GM18507 (cell line): ENCODE measurements at places on chromosomes 7 and 10.

DNA sequence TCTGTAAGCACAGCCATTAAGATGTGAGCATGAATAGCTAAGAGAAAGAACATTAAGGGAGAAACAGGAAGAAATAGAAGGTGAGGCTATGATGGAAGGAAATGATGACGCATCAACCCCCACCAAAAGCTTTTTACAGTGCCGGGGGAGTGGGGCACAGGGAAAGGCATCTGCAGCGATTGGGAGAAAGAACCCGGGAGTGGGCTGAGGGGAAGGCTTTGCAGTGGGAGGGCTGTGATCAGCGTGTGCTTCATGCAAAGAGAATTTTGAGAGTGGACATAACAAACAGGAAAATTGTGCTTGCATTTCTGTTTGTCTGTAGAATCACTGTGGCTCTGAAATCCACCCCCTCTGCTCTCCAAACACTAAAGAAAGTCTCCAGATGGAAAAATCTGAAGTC, 250.8 kb downstream of the KCNMA1 start:
- no peak for DNase-seq

- DNase-seq, result no peak
Observed at GRCh38 chr7:64320547-64321513, 7.1 kb downstream of the ZNF736 start.

- no peak for DNase-seq
Observed at GRCh38 chr7:82669141-82669540, 225.6 kb upstream of the CACNA2D1 start.

DNA sequence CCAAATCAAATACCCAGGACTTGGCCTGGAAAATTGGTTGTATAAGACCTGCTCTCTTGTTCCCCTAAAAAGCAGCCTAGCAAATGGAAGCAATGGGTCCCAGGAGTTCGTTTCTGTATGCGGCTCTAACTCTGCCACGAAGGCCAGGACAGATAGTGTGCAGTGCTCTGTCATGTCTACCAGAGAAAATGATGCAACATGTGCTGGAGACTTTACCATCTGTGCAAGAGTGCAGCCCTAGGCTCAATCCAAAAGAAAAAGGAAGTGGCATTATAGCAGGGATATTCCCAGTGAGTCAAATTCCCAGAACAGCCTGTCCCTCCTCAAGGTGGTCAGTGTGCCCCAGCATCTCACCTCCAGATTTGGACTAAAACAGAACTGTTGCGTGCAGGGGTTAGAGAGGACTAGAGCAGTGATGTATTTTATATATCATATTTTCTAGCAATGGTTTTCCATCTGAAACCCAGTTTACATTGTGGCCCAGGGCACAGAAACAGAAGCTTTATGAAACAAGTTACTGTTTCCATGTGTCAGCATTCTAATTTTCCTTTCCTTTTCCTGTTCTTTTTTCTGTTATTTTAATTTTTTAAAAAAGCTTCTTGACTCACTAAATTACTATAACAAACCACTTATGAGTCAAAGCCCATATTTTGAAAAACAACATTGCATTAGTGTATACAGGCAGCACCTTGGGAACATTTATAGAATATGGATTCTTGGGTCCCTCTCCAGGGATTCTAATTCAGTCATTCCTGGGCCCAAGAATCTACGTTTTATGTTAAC, 311.2 kb downstream of the RNLS start:
- DNase-seq, result no peak

GRCh38 chr10:18104223-18104872, 35.9 kb upstream of the CACNB2 start:
- peak; percentile 9 for DNase-seq

DNA sequence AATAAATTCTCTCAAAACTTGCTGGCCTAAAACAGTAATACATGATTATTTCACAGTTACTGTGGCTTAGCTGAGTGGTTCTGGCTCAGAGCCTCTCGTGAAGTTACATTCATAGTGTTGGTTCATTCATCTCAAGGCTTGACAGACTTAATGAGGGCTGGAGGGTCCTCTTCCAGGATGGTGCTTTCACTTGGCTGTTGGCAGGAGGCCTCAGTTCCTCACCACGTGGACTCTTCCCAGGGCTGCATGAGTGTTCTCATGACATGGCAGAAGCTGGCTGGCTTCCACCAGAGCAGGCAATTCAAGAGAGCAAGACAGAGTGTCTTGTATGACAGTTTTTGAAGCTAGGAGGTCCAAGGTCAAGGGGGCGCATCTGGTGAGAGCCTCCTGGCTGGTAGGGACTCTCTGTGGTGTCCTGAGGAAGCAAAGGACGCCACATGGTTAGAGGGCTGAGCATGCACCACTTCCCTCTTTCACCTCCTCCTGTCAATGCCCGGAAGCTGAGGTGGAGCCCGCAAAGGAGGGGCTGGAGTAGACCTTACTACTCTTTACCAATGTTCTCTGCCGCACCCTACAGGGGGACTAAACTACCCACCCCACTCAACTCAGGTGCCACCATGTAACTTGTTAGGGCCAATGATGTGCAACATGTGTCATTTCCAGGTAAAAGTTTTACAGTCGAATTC, 58.2 kb upstream of the YAE1 start:
- DNase-seq, result no peak

DNA sequence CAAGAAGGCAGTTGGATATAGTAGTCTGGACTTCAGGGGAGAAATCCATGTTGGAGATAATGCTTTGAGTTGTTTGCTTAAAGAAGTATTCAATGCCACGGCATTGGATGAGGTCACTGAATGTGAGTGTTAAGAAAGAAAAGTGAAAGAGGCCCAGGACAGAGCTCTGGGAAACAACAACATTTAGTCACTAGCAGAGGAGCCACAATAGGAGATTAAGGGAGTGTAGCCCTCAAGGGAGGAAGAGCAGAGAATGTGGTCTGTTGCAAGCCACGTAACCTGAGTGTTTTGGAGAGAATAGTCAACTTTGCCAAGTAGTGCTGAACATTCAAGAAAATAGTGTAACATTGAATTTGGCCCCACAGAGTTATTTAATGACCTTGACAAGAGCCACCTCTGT, 114.7 kb downstream of the MYO3A start:
- no peak for DNase-seq

DNA sequence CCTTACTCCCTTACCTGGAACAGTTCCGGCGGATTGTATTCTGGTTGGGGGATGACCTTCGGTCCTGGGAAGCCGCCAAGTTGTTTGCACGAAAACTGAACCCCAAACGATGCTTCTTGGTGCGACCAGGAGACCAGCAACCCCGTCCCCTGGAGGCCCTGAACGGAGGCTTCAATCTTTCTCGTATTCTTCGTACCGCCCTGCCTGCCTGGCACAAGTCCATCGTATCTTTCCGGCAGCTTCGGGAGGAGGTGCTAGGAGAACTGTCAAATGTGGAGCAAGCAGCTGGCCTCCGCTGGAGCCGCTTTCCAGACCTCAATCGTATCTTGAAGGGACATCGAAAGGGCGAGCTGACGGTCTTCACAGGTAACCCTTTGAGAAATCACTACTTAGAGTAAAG, 1.7 kb downstream of the TWNK start:
- no peak for DNase-seq

DNA sequence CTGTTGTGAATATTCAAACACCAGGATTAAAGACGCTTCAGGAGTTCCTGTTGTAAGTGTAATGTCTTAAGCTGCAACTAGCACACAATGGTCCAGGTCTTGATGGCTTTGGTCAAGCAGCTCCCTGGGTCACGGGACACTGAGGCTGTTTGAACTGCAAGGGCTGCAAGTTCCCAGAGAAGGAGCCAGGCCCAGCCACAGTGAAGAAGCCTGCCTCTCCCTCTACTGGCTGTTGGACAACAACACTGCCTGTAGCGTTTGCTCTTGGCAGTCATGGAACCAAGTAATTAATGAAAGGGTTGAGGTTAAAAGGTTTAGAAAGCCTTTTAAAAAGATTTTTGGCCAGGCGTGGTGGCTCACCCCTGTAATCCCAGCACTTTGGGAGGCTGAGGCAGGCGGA, 31.9 kb upstream of the GUSB start:
- DNase-seq, result no peak

DNA sequence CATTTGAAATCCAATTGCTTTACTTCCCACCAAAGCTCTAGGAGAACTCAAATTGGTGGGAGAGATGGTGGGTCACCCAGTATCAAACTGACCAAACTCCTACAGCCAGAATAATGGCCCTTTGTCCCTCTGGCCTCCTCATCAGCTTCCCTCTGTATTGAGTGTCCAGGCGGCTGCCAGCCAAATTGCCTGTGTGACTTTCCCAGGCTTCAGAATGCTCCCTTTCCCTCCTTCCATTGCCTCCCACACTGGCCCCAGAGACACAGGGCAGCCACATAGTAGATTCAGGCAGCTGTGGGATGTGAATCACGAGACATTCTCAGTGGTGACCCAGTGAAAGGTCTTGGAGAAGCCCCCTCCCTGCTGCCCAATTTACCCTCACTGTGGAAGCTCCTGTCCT, 12.7 kb upstream of the VDAC2 start:
- no peak for DNase-seq

- DNase-seq, result no peak
Observed at GRCh38 chr7:40303996-40304395, 169.2 kb downstream of the SUGCT start.

DNA sequence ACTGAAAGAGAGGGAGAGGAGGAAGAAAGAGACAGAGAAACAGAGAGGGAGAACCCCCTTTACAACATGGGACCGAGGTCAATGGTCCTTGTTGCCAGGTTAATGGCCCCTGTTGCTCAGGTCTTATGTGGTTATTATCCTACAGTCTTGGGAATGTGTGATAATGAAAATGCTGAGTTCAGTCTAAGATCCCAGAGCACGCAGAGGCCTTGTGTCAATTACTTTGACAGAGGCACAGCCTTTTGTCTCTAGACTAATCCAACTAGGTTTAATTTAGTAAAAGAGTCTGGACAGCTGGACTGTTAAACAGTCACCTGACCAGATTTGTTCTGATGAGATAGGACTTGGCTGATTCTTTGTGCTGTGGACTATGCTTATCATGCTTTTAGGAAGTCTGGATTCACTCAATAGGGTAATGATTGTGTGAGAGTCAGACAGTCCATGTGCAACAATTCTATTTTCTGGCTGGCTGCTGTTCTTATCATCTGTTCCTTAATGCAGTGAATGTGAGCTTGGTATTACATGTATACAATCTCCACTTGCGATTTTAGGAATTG, 157.4 kb upstream of the MAGI2 start:
- DNase-seq, result no peak

GRCh38 chr10:6746782-6747181, 166.7 kb upstream of the PRKCQ start:
- DNase-seq, result no peak

DNA sequence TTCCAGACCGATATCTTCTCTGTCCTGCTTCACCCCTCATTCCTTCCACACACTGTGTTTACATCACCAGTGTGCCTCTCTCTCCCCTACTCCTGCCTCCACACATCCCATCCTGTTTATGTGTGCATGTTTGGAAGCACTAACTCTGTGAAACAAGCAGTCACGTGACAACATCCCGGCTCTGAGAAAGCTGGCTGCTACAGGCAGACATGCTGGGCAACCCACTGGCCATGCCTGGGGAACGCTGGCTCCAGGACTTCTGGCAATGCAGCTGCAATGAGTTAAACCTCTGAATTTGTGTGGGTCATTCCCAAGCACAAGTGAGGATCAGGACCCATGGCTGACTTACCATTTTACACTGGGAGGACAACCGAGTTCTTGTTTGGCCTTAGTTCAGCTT, 74.0 kb downstream of the WNT2 start:
- no peak for DNase-seq

GRCh38 chr7:119696336-119696735, 576.6 kb upstream of the KCND2 start:
- DNase-seq, result no peak

DNA sequence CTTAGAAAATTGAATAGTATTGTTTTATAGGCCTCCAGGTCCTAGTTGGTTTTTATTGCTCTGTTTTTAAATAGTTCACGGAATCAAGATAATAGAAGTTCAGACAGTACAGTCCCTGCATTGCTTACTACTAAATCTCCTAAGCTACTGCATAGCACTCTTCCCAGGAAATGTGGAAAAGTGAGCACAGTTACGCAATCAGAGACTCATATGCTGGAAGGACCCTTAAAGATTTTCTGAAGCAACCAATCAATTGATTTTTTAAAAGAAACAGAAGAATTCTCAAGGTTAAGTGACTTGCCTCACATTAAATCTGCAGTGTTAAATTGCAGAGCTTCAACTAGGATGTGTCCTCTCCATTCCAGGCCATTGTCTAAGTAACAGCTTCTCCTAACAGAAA, 23.1 kb upstream of the DIP2C start:
- no peak for DNase-seq

DNA sequence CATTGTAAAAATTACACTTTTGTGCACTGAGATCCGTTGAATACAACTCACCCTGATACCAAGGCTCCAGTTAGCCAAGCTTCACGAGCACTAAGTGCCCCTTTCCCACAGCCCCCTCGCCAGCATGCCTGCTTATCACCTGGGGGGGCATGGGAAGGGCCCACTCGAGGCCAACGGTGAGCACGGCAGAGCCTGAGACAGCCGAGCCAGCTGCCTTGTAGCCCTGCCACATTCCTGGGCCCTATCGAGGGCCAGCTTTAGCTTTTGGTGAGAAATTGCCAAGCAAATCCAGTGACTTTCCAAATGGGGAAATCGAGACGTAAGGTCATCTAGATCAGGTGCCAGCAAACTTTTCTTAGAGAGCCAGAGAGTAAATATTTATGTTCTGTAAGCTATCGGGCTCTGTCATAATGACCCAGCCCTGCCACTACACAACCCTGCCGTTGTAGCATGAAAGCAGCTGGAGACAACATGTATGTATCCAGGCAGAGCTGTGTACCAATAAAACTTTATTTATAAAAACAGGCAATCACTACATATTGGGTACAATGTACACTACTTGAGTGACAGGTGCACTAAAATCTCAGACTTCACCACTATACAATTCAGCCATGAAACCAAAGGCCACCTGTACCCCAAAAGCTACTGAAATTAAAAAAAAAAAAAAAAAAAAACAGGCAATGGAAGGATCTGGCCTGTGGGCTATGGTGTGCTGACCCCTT, 83.6 kb downstream of the FAM53B start:
- no peak for DNase-seq

DNA sequence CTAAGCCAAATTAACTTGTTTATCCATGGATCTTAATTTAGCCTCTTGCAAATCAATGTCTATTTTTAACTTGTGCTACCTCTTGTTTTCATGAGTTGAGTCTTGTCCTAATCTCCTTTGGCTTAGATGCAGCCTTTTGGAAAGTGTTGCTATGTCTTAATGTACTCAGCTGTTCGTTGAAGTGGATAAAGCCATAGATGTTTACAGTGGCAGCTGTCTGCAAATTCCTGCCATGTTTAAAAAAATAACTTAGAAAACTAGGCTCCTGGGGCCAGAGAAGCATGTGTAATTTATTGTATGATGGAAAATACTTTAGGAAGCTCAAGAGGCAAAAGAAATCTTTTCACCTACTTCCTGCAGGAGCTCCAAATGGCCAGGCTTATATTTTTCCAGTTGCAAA, 253.1 kb upstream of the RHOBTB1 start:
- DNase-seq, result no peak
